Motor neuron (in vitro differentiated cells): ENCODE measurements at places on chromosomes 2 and 18. TPM values are rescaled to one million over a fixed set of nuclear protein-coding genes. Genes with fewer than 3 reads are reported as not detected.

DNA sequence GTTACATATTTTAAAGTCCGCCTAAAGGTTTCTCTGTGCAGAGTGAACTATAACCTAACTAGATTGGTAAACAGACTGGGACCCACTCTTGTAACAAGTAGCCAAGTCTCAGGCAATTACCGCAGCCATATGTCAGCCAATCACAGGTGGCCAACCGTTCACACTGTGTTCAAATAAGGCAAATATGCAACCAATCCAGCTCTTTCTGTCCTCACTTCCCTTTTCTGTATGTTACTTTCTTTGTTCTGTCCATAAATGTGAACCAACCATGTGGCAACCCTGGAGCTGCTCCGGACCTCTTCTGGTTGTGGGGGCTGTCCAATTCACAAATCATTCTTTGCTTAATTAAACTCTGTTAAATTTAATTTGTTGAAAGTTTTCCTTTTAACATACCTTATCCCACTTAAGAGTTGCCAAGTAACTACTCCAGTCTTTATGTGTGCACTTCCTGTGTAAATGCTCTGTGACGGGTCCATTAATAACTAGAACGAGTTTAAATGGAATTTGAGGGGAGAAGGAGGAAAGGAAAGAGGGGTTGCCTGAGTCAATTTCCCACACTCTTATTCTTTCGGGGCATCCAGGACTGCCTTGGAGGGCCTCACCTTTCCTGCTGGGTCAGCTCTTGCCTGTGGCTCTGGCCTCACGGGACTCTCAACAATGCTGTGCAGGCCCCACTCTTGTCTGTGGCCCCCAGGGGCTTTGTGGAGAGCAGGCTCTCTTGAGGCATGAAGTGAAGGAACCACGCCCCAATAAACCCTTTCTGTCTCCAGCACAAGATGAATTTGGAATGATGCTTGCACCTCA, 6.6 kb upstream of the RPL37A start:
- peak; percentile 5 for ATAC-seq

GRCh38 chr18:24319757-24320156, 77.9 kb downstream of the OSBPL1A start:
- ATAC-seq = no peak

- peak; percentile 2 for ATAC-seq
Observed at GRCh38 chr18:80148326-80149199, 39.5 kb downstream of the ADNP2 start.

- ATAC-seq = no peak
Observed at GRCh38 chr2:197191177-197191939, 119.2 kb downstream of the ANKRD44 start.

The RNMT gene
- total RNA-seq = 19.4 and 19.5 TPM in 2 replicates

The CNRIP1 gene
- 35.1 and 39.2 TPM in 2 replicates for total RNA-seq

The MLPH gene
- total RNA-seq = 0.11 and 0.69 TPM in 2 replicates

The LYG2 gene
- not detected in 2 replicates for total RNA-seq
